Gastroesophageal sphincter (tissue), 4 donors: ENCODE measurements at places on chromosomes 16 and 17.

- ATAC-seq, result no peak
Observed at GRCh38 chr17:1783271-1783670, 21.4 kb downstream of the SERPINF1 start.

GRCh38 chr16:65576631-65577030 is 454.8 kb upstream of the CDH11 start:
- ATAC-seq, result no peak

- no peak for ATAC-seq
Observed at GRCh38 chr17:49976828-49977202, 7.8 kb downstream of the DLX4 start.

- no peak for ATAC-seq
Observed at GRCh38 chr17:64226132-64226531, 36.9 kb downstream of the TEX2 start.

- no peak for ATAC-seq
Observed at GRCh38 chr16:12543700-12544476, 259.8 kb downstream of the CPPED1 start.
